HT1080 (cell line): ENCODE measurements at places on chromosomes 2 and 18.

DNA sequence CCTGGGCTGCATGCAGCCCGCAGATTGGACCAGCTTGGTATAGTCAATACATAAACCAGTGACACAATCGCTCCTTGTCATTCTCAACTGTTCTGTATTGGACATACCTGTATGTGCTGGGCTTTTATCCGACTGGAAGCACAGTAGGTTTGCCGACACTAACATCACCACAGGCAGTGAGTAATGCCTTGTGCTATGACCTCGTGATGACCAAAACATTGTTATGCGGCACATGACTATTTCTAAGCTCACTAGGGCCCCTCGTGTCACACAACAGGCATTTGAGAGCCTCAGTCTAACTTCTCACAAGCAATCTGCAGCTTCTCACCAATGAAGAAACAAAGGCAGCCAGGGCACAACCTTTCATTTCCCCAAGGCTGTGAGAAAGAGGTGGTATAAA lies 320.8 kb downstream of the AFF3 start:
- DNase-seq, result peak; percentile 88

- DNase-seq, result peak; percentile 67
These were observed at the start of gene GREB1L for GRCh38 chr18:21242141-21242779. TSS of gene GREB1L (plus strand) at chr18:21242232. CDS start at chr18:21383519, 141,287 bp downstream.

DNA sequence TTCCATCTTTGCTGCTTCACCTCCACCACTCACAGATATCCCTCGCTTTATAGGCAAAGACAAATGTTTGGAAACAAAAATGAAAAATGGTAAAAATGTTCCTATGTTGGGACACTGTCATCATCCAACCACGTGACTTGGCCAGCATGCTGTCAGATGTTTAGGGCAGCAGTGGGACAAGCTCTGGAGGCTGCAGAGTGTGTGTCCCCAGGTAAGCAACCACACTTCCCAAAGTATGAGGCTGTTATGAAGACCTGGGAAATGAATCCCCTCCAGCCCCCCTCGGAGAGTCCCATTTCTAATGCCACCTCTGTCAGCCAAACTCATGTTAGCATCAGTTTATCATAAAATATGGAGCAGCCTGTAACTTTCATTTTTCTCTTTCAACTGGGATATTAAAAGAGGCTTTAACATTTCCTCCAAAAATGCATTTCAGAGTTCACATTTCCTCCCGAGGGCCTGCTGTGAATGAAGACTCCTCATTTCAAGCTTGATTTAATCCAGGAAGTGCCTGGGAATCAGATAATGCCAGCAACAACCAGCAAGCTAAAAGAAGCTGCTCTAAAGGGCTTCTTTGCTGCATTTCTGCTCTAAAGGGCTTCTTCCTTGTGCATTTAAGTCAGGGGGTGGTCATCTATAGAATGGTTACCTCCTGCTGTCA lies 66.2 kb downstream of the APOB start:
- no peak for DNase-seq

- peak; percentile 69 for DNase-seq
These were observed 158.4 kb downstream of the UBE2E3 start for GRCh38 chr2:181138816-181139215.

DNA sequence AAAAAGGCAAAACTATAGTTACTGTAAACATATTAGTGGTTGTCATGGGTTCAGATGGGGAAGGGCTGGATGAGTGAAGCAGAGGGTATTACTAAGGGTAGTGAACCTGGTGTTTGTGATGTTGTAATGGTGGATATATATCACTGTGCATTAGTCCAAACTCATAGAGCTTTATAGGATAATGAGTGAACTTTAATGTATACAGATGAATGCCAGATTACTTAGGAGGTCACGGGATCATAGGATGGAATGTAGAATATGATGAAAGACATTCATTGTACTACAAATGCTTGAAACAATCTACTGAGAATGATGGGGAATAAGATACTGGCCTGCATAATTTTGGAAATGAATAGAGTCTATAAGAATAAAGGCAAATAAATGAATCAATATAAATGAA lies 226.7 kb upstream of the ZNF804A start:
- no peak for DNase-seq

DNA sequence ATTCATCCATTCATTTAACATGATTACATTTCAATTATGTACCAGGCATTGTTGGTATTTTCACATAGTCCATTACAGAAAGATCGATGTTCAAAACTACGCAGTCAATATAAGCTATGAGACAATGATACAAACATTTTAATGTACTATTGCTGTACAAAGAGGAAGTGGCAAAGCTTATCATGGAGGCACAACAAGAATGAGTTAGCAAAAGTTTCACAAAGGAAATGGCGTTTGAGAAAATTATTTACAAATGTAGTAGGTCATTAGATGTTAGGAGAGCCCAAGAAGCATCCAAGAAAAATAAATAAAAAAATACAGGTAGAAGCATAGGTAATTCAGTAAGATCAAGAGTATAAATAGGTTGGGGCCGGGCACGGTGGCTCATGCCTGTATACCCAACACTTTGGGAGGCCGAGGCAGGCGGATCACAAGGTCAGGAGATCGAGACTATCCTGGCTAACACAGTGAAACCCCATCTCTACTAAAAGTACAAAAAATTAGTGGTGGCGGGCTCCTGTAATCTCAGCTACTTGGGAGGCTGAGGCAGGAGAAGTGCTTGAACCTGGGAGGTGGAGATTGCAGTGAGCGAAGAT lies 1730.8 kb upstream of the CELF4 start:
- no peak for DNase-seq

DNA sequence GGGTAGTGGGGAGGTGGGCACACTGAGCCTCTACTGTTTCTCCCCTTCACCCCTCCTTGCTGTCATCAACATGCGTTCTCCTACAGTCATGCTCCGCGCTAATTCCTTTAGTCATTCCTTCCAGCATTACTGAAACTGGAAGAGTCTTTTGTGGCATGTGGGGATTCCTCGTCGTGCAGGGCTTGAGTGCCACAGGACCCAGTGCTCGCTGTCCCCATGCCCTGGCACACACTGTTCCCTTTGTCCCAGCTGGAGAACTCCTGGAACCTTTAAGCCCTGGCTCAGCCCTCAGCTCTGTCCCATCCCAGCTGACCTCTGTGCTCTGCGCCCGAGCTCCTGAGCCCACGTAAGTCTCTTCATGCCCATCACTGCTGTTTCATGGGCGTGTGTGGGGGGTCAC lies 42.1 kb downstream of the ODC1 start:
- no peak for DNase-seq

- DNase-seq, result no peak
These were observed 128.2 kb downstream of the ARHGEF4 start for GRCh38 chr2:130964931-130965330.

DNA sequence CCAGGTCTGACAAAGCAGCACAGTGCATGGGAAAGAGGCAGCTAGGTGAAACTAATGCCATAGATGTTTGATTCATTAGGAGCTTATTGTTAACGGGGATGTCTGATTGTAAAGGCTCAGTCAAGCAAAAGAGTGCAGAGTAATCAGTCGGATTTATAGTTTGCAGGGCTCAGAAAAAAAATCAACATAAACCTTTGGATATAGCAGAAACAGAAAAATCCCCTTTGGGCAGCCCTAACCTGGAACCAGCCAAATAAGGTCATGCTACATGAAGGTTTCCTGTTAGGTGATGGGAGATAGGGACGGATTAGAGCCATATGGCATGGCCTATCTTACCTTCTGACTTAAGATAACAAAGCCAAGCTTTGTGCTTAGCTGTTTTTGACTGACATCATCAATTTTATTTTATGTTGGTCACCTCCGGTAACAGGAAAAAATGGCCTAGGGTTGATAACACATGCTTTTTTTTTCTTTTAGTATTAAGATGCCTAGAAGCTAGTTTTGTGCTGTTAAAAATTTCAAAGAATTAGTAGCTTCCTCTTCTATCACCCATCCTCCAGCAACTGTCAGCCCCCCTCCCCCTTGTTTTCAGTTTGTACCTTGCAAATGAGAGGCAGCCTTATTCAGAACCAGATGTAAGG lies 60.7 kb upstream of the ZEB2 start:
- DNase-seq, result no peak

- DNase-seq, result no peak
These were observed 591.3 kb downstream of the ZEB2 start for GRCh38 chr2:143928613-143929012.

GRCh38 chr2:83071352-83071751 lies 1387.7 kb downstream of the SUCLG1 start:
- no peak for DNase-seq

- peak; percentile 64 for DNase-seq
These were observed 55.4 kb upstream of the GLI2 start for GRCh38 chr2:120680136-120680761.

DNA sequence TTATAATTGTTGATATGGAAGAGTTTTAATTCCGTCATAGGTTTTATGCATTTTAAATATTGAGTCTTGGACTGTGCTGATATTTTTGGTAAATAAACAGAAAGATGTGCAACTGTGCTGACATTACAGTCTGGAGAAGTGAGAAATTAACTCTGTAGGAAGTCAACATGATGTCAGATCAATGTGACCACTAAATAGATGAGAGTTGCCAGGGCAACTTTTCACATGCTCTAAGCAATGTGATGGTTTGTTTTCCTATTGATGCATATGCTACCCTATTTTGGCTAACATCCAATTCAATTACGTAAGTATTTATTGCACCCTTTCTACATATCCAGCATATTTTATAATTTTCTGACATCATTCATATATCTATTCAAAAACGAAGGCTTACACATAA lies 1109.3 kb downstream of the TSN start:
- DNase-seq, result no peak

DNA sequence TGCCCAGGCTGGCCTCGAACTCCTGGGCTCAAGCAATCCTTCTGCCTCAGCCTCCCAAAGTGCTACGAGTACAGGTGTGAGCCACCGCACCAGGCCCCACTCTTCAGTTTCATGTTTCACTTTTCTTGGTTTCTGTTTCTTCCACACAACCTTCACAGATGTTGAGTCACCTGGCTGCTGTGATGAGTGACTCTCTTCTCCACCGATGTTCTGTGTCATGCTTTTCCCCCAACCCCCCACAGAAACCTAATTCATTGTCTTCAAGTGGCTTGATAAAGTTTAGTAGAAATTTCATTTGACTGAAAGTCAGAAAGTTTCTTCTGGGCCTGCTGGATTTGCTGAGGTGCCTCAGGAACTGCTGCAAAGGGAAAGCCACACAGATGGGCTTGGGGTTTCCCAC lies 78.5 kb downstream of the SPHKAP start:
- DNase-seq, result peak; percentile 58

- DNase-seq, result peak; percentile 58
These were observed 341.8 kb downstream of the ALK start for GRCh38 chr2:29579495-29580169.

DNA sequence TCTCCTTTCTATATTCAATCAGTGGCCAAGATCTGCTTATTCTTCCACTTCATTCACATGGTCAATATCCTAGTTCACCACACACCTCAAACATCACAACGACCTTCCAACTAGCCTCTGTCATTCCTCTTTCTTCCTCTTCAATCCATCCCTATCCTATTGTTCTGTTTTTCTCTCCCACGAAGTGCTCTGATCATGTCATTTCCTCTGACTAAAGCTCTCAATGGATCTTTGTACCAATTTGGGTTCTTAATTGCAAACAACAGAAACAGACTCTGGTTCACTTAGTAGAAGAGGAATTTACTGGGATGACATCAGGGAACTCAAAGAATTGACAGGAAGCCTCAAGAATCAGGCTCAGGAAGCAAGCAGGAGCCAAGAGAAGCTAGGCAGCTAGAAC lies 23.5 kb downstream of the WNT10A start:
- DNase-seq, result peak; percentile 43

- no peak for DNase-seq
These were observed 692.4 kb downstream of the CPS1 start for GRCh38 chr2:211248841-211249240.

GRCh38 chr2:173184031-173185004 lies 108.7 kb downstream of the MAP3K20 start:
- peak; percentile 99 for DNase-seq

- DNase-seq, result no peak
These were observed 619.3 kb downstream of the TRIB2 start for GRCh38 chr2:13335862-13336535.

GRCh38 chr18:41324020-41324791 lies 630.8 kb upstream of the PIK3C3 start:
- peak; percentile 8 for DNase-seq

DNA sequence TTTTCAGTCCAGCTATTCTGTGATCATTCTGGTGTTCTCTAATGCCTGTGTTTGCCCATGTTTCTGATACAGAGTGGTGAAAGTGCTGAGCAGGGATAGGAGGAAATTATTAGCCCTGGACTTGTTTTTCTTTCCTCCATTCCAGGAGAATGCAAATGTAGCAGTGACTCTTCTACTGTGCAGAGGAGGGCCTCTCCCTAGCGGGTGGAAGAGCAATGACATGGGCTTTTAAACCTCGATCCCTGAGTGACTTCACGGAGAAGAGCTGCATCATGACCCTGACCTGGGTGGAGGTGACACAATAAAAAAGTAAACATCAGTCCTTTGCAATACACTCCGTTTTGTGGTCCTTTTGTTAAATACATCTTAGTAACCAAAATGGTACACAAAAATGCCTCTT lies 68.0 kb upstream of the NETO1 start:
- no peak for DNase-seq

- DNase-seq, result no peak
These were observed 31.1 kb downstream of the DNMT3A start for GRCh38 chr2:25310709-25310964.

DNA sequence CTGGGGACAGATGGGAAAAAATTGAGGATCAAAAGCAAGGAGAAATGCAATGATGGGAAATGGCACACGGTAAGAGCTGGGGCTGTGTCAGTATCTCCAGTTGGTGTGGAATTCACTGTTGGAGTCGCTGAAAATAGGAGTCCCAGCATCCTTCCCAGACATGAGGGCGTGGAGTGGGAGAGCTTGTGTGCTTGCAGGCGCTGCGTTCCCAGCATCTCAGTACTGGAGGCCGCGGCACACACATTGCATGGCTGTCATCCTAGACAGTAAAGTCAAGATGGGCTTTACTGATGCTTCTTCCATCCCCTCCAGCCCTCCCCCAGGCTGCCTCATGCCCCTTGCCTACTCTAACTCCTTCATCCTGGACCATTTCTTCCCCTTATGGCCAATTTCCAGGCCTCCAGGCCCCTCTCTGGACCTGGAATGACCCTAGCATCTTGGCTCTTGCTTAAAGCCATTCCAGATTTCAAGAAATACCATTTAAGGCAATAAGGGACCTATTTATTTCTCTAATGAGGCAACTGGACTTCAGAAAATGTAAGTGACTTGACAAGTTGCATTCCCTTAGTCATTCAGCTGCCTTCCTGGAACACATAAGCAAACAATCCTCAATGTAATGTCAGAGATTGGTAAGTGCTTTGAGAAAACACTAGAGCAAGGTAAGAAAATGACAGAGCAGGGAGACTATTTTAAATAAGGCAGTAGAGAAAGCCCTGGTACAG lies 70.5 kb upstream of the TTC39C start:
- DNase-seq, result no peak
